ENCODE measurements at places on chromosomes 5 and 9.
A peak's percentile ranks its signal among the peaks of the same experiment; 100 is the strongest.

- no peak for DNase-seq
Measured at GRCh38 chr9:83034587-83034986, 28.4 kb downstream of the RASEF start.

DNA sequence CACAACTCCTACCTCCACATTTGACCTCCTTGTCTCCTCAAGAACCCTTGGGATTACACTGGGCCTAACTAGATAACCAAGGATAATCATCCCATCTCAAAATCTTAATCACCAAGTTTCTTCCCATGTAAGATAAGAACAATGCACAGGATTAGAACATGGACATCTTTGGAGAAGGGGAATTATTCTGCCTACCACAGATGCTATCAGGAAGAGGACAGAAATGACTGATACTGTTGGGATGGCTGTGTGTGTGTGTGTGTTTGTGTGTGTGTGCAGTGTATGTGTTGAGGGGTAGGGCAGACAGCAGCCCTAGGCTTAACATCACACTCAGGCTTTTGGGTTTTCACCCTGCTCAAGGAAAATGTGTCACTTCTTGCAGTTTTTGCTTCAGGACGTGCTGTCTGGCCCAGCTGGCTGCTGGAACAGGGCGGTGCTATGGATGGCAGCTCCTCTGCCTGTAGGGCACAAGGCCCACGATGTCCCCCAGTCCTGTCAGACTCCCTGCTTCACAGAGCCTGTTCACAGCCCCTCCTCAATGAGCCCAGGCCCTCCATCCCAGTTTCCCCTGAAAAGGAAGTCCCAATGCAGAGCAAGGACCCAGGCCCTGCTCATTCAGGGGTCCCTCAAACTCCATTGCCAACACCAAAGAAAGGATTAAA, 7.7 kb downstream of the CA9 start:
- no peak for DNase-seq

DNA sequence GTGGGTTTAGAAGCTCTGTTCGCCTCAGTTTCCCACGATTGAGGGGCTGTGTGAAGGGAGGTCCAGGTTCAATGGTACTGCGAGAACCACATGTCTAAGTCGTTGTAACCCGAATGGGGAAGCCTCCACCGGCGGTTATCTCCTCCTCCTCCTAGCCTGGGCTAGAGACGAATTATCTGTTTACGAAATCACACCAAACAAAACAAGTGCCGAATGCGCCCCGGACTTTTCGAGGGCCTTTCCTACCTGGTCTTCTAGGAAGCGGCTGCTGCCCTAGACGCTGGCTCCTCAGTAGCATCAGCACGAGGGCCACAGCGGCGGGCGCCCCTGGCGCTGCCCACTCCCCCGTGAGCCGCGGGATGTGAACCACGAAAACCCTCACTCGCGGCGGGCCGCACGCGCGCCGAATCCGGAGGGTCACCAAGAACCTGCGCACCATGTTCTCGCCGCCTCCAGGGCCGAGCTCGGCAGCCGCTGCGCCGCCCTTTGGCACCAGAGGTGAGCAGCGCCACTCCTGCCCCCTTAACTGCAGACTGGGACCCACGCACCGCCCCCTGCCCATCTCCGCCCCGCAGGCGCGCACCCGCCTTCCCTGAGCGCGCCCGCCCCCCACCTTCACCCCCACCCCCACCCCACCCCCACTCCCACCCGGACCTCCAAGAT, at the start of gene CDKN2A:
CDKN2A (minus strand) TSS at position 500 of the 663 bp plus-strand sequence.
- DNase-seq, result peak; percentile 21

- DNase-seq, result no peak
Measured at GRCh38 chr9:131976157-131977108, 103.2 kb downstream of the MED27 start.

GRCh38 chr9:128828267-128828666, 1.3 kb downstream of the SPOUT1 start:
- no peak for DNase-seq

DNA sequence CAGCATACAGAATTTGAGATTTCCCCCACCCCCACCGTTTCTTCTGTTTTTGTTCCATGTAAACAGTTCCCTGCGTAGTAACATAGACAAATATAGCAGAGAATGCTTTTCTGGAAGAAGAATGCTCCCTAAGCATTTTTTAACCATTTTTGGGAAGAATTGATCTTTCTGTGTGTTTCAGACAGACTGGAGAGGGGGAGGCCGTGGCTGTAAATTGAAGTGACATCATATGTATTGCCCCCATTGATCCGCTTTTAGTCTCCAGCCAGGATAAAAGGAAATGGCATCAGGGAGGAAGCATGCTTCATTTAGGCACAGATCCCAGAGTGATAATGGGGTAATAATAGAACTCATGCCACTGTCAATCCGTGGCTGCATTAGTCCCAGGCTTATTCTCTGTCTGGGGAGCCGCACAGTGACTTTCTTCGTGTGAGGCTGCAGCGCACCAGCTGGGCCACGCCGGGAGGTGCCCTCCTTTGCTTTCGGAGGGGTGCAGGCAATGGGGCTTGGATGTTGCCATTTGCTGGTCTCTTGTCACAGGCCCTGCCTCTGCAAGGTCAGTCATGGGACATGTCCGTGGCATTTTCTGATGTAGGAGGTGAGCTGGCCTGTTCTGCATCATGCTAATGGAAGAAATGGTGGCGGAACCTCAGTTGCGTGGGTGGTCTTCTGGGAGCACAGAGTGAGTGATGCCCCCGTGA, 261.5 kb downstream of the FANCC start:
- no peak for DNase-seq

DNA sequence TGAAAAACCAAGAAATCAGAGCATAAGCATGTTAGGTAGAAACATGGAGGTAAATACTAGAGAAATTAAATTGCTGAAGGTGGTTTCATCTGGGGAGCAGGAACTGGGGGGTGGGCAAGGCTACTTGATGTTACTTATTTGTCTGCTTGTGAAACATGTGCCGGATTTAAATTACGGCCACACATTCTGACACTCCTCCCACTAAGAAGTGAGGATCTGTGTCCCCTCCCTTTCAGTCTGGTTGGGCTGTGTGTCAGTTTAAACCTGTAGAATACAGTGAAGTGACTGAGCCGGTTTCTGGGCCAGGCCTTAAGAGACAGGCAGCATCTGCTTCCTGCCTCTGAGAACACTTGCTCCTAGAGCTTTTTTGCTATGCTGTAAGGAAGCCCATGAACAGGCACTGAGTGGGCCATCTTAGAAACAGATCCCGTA, 2.3 kb upstream of the IARS1 start:
- no peak for DNase-seq

DNA sequence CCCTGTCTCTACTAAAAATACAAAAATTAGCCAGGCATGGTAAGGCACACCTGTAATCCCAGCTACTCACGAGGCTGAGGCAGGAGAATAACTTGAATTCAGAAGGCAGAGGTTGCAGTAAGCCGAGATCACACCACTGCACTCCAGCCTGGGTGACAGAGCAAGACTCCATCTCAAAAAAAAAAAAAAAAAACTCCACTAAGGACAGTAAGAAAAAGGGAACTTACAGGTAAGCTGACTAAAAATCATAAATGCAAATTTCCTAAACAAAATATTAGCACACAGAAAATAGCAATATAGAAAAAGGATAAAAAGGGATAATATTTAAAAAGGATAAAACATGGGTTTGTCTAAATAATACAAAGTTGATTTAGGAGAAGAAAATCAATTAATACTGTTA, 27.9 kb upstream of the HNRNPA0 start:
- DNase-seq, result no peak

DNA sequence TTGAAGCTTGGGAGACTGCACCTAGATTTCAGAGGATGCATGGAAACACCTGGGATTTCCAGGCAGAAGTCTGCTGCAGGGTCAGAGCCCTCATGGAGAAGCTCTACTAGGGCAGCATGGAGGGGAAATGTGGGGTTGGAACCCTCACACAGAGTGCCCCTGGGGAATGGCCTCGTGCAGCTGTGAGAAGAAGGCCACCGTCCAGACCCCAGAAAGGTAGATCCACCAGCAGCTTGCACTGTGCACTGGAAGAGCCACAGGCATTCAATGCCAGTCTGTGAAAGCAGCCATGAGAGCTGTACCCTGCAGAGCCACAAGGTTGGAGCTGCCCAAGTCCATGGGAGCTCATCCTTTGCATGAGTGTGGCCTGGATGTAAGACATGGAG, 285.3 kb upstream of the FAM174A start:
- DNase-seq, result no peak

DNA sequence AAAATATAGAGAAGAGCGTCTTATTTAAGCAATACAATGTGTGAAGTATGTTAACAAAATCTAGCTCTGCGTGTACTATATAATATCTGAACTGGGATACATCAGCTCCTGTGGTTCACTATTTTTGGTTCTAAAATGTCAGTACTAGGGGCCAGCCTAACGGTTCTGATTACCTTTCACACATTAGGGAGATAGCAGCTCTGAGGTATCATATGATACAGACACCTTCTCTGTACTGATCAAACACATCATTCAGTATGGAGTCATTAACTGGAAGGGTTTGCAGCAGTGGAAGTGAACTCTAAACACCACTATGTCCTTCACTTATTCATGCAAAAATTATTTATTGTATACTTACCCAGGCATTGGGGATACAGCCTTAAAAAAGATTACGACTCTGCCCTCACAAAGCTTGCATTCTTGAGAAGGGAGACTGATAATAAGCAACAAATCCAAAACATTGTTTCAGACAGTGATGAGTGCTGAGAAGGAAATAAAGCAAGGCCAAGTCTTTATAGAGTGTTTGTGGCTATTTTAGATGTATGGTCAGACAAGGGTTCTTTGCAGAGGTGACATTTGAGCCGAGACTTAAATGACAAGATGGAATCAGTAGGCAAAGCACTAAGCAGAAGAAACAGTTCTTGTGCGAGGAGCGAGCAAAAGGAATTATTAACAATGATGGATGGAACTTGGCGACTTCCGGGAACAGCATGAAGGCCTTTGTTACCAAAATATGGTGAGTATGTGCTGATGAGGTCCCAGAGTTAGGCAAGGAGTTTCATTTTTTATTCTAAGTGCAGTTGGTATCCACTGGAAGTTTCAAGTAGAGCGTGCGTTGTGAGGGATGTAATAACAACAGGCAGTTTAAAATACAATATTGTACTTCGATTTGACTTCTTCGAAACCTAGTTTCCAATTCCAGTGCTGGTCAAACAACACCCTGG, 1.8 kb upstream of the LNPEP start:
- DNase-seq, result no peak

DNA sequence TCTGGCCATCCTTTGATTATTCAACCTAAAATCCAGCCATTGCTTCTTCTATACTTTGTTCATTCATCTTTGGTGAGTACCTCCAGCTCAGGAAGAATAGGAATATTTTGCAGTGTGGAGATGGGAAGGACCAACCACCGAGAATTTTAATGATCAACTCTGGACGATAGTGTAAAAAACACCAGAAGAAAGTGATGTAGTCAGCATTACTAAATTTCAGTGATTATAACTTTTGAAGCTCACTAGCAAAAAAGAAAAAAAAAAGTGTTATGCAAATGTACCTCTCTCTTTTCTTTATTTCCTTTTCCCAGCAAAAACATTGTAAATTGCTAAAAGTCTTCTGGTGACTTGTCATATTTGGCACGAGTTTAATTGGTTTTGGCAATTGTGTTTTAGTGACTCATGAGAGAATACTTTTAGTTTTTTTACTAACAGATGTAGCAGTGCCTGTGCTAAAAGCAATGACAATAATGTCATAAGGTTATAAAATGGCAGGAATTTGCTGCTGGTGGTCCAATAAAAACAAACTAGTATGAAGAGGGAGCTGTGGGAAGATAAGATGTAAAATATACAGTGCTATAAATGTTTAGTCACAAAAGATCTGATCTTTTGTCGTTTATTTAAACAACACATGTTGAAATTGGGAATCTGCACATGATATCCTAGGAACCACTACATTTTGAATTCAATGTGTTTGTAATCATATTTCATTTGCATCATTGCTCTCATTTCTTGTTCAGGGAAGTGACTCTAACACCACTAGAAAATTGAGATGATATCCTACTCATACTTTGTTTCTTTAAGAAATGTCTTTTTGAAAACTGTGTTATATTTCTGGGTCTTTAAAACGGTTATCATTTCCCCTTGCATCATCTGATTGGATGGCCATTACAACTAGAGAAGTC, 81.3 kb upstream of the ERCC6L2 start:
- no peak for DNase-seq

DNA sequence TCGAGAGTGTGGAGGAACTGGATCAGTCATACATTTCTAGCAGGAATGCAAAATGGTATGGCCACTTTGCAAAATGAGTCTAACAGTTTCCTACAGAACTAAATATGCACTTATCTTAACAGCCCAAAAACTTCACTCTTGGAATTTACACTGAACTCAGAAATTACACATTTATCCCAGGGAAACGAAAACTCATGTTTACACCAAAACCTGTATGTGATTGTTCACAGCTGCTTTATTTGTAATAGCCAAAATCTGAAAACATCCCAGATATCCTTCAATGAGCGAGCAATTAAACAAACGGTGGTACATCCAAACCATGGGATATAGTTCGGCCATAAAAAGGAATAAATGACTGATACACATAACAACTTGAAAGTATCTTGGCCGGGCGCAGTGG, 62.0 kb downstream of the RNF130 start:
- DNase-seq, result no peak

DNA sequence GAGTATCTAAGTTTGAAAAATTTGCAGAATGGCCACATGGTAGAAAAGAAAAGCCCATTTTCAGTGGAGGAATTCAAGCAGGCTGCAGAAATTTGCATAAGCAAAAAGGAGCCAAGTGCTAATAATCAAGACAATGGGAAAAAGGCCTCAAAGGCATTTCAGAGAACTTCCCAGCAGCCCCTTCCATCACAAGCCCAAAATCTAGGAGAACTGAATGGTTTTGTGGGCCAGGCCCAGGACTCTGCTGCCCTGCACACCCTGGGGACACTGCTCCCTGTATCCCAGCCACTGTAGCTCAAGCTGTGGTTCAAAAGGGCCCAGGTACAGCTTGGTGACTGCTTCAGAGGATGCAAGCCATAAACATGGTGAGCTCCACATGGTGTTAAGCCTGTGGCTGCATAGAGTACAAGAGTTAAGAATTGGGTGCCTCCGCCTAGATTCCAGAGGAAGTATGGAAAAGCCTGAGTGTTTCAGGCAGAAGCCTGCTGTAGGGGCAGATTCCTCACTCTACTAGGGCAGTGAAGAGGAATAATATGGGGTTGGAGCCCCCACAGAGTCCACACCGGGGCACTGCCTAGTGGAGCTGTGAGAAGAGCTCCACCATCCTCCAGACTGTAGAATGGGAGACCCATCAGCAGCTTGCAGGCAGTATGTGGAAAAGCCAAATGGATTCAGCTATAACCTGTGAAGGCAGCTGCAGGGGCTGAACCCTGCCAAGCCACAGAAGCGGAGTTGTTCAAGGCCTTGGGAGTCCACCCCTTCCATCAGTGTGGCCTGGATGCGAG, 720.7 kb upstream of the CTNND2 start:
- DNase-seq, result no peak

DNA sequence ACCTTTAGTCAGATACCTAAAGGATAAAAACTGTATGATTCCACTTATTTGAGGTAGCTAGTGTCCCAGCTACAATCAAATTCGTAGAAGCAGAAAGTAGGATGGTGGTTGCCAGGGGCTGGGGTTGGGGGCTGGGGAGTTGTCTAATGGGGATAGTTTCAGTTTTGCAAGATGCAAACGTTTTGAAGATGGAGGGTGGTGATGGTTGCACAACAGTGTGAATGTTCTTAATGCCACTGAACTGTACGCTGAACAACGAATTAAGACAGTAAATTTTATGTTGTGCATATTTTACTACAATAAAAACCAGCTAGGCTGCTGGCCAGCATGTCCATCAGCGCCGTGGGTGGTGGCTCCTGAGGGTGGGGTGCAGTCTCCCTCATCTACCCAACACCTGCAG, 137.8 kb downstream of the GADD45G start:
- DNase-seq, result no peak
